ENCODE measurements at places on chromosomes 13 and 19.

DNA sequence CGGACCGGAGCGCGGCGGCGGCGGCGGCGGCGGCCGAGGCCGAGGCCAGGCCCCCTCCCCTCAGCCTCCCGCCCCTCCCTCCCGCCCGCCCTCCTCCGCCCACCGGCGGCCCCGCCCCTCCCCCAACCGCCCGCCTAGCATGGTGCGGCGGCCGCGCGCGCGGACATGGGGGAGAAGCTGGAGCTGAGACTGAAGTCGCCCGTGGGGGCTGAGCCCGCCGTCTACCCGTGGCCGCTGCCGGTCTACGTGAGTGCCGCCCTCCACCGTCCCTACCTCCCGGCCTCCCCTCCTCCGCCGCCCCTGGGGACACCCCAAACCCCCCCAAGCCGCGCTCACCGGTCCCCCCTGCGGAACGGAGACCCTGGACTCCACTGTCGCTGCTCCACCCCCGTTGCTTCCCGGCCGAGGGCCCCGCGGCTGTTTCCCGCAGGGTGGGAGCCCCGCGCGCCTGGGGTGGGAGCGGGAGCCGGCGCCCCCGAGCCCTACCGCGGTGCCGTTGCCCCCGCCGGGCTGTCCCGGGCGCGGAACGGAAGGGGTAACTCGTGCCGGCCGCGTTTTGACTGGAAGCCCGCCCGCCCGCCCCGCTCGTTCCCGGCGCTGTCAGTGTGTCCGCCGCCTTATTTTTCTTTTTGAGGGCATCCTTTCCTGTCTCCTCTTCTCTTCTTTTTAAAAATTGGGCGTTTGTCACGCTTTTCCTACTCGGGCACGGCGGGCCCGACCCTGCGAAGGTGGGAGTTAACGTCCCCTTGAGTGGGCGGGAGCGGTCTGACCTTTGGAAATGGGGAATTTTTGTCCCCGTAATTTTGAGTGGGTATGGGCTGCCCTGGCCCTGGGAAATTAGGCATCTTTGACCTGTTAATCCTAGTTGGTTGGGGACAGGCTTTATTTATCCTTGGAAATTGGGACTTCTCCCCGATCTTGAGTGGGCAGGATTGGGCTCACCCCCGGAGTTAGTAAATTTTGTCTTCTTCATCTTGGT lies 576 bp downstream of the DOT1L start:
- peak; percentile 37 for DNase-seq

DNA sequence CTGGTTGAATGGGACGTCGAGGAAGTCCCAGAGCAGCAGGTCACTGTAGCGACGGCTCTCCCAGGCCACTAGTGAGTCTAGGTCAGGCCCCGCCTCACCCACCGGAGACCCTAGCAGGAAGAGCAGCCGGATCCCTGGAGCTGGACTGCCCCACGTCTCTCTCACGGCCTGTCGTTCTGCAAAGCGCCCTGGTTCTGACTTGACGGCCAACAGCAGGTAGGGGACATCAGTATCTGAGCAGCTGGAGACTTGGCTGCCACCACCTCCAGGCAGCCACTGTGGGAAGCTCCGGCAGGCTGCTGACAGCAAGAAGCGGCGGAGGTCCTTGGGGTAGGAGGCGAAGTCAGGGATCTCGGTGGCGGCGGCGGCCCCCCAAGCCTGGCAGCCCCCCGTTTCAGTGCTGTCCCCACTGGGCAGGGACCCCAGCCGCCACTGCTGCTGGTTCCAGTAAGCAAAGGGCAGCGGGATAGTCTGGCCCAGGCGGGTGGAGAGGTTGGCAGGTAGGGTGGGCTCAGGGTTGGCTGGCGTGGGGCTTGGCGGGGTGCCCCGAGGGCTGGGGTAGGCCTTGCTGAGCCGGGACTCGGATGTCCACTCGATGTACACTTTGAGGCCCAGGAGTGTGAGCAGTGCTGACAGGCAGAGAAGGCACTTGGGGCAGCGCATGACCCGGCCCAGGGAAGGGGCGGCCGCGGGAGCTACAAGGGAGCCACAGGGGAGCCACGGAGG lies 895 bp downstream of the B3GNT8 start:
- no peak for DNase-seq

GRCh38 chr19:31611046-31611877 lies 262.0 kb upstream of the TSHZ3 start:
- no peak for DNase-seq

DNA sequence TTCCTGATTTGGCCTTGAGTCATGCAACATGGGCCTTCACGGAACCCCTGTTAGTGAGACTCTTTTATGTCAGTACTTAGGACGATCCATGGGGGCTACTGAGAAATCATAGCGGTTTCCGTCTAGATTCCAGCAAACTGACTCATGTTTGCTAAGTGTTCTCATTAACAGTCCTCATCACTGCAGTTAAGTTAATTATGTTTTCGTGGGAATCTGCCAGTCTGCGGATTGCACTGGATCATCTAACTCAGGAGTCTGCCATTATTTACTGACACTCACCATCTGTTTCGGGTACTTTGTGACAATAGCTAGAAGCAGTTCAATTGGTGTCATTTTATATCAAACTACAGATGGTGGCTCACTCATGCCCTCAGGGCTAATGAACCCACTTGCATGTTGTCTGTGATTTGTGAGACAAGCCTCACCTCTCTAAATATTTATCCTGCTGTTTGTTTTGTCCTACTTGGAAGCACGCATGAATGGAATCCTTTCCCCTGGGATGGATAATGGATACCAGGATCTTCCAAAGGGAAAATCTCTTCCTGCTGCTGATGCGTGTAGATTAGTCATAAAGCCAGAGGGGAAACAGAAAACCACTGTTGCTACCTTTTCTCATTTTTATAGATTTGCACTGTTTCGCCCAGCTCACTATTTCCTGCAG lies 61.8 kb downstream of the RAB20 start:
- no peak for DNase-seq

GRCh38 chr13:106789911-106790310 lies 222.0 kb upstream of the ARGLU1 start:
- no peak for DNase-seq

DNA sequence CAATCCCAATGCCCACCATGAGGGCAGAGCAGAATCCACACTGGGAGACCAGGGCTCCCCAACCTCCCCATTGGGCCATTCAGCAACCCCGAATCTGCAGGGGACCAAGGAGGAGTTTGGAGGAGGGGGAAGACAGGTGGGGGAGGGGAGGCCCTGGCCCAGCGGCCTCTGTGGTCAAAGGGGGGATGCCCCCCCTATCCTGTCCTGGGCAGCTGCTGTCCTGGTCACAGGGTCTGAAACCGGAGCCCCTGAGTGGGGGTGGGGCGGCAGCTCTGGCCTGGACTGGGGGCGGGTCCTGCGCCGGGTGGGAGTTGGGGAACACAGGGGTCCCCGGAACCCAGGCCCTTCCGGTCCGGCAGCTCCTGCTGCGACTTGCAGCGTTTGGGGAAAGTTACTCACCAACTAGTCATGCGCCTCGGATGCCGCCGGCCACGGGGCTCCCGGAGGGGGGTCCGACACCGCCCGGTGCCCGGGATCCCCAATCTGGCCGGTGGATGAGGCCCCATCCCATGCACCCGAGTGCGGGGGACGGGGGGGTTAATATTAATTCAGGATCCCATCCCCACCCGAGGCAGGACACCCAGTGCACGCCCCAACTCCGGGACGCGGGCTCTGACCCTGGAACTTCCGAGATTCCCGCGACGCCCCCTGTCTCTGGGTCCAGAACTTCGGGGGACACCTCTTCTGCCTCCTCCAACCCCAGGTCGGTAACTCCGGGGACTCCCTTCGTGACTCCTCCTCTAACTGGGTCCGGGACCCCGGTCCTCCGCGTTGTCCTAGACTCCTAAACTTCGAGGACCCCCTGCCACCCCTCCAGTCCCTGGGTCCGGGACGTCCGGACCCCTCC lies 872 bp downstream of the HOMER3 start:
- peak; percentile 36 for DNase-seq

- DNase-seq, result peak; percentile 68
These were observed 14.0 kb upstream of the CELF5 start for GRCh38 chr19:3210347-3211017.

DNA sequence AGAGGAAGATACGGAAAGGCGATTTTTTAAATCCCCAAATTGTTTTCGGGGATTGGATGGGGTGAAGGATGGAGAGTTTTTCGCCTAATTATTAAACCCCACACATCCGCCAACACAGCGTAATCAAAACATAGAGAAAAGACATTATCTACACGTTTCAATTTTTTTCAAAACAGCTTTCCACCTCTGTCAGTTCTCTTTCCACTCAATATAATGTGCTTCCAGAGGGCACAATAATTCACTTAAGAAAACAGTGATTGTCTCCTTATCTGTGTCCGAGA lies 435 bp upstream of the OBI1 start:
- DNase-seq, result no peak

DNA sequence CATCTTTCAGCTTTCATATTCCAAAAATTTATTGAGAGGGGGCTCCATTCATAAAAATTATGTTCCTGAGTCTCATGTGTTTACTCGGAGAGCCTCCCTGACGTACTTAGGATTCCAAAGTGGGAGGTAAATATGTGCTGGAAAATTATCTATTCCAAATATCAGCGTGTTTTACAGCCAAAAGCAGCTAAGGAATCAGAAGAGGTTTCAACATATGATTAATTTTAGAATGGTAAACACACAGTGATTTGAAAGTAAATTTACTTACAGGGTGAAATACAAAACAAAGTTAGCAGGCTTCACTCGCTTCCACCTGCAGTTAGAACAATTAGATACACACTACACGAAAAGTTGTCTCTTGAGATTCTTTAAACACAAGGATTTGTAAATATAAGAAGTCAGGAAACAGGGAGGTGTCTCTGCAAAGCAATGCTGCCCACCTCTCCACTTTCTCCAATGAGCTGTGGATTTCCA lies 313.8 kb upstream of the NBEA start:
- DNase-seq, result no peak

DNA sequence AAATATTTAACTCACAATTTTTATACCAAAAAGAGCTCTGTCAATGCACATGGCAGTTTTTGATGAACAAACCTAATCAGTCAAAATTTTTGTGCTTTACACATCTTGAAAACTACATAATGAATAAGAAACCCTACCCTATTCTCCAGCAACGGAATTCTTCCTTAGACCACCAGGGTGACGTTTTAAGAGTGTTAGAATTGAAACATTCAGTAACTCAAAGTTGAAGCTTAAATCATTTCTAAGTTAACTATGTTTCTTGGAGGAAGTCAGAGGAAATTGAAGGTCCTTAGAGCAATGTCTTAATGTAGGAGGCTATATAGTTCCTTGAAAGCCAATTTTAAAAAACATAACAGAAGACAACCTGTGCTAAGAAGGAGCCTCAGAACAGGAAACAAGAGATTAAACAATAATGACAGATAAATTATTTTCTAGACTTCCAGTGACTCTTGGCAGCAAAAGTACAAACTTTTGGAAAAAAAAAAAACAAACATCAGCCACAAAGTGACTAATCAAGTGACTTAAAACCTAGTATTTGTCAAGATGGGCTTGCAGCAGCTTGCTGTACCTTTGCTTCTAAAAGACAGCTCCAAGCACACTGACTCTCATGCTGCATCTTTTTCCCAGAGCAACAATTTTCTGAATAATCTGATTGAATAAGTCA lies 6.2 kb downstream of the SPRY2 start:
- no peak for DNase-seq

- DNase-seq, result no peak
These were observed 12.4 kb downstream of the C19orf25 start for GRCh38 chr19:1466461-1467214.

DNA sequence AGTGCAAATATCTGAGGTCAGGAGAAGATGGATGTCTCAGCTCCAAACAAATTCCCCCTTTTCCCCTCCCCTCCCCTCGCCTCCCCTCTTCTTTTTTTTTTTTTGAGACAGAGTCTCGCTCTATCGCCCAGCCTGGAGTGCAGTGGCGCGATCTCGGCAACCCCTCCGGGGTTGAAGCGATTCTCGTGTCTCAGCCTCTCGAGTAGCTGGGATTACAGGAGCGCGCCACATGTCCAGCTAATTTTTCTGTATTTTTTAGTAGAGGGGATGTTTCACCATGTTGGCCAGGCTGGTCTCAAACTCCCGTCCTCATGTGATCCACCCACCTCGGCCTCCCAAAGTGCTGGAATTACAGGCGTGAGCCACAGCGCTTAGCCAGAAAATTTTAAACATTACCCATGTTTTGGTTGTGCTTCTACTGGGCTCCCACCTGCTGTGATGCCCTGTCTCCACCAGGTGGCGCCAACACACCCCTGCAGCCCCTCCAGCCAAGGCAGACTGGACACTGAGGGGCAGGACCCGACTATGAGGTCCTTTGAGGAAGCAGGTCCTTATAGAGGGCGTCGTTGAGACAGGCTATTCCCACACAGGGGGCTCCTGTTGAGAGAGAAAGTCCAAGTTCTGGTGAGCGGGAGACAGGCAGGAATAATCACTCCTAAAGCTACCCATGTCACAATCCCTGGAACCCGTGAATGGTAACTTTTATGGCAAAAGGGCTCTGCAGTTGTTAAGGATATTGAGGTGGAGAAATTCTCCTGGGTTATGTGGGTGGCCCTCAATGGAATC lies 6.3 kb downstream of the ERICH4 start:
- peak; percentile 69 for DNase-seq

DNA sequence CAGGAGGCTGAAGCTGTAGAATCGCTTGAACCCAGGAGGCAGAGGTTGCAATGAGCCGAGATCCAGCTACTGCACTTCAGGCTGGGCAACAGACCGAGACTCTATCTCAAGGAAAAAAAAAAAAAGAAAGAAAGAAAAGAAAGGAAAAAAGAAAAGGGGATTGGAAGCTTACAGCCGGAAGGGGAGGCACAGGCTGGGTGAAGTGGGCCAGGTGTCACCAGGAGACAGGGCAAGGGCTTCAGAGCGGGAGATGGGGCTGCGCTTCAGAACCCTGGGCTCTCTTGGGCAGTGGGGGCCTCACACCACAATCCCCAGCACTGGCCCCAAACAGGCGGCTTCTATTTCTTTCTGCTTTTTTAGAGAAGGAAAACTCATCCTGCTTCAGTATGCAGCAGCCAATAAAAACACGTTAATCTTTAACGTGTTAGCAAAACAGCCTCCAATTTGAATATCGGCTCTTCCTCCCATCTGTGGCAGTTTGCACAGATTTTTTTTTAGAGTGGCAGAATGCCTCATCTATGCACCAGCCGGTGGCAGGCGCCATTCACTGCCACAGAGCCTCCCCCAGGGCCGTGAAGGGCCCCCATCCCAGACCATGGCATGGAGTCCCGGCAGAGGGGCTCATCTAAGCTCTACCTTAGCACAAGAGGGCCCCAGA lies 46.6 kb upstream of the C19orf12 start:
- DNase-seq, result peak; percentile 29

DNA sequence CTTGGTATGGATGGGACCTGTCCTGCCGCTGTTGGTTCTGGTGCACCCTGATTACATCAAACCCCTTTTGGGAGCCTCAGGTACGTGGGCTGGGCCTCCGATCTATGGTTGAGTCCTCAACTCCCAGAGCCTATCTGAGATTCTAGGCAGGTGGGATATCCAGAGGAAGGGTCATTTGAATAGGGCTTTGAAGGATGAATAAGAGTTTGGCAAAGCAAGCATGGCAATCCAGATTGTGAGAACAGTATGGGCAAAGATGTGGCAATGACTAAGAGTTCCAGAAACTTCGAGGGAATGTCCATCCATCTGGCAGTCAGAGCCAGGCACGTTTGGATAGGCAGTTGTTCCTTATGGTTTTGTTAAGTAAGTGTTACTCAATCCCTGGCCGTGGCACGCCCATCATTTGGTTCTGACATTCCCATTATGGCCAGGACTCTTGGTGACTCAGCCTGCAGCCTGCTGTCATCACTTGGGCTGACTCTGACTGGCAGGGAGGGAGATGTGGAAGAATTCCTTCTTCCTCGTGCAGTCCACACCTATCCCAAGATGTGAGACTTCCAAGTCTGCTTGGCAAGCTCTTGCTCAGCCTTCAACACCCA lies 21.5 kb downstream of the CYP4F22 start:
- DNase-seq, result peak; percentile 20

- DNase-seq, result no peak
These were observed 8.9 kb downstream of the ZNF546 start for GRCh38 chr19:40005691-40006272.

- no peak for DNase-seq
These were observed 3.5 kb upstream of the C19orf85 start for GRCh38 chr19:55468054-55468393.
